Stimulated activated CD4-positive, alpha-beta T cell treated with anti-CD3 and anti-CD28 coated beads, Interleukin-12 subunit alpha, Interleukin-12 subunit beta, amount 100 ng/mL, for 4 hours (primary cell): ENCODE measurements at places on chromosomes 6 and 20.

DNA sequence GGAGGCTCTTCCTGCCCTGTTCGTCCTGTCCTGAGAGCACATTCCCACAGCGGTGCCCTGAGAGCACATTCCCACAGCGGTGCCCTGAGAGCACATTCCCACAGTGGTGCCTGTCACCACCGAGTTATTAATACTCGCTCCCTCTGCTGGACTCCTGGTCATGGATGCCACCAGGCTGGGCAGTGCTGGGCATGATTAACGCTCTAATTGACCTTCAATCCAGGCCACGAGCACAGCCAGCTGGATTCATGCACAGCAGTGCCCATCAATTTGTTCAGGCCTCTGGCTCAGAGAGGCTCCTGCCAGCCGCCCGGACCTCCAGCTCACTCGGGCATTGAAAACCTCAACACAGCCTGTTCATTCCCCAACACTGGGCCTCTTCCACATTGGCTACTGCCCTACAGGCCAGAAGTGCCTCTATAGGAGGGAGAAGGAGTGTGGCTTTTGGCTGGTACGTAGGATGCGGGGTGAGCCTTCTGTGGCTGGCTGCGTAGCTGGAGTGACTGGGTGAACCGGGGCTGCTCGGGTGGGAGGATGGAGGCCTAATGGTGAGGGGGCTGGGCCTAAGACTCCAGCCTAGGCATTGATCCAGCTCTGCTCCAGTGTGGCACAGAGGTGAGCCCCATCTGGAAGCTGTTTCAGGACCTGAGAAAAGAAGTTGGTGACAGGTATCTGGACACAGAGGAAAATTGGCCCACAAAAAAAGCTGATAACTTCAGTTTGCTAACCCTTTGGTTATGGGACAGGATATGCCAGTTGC is 9.3 kb downstream of the IP6K3 start:
- no peak for DNase-seq

DNA sequence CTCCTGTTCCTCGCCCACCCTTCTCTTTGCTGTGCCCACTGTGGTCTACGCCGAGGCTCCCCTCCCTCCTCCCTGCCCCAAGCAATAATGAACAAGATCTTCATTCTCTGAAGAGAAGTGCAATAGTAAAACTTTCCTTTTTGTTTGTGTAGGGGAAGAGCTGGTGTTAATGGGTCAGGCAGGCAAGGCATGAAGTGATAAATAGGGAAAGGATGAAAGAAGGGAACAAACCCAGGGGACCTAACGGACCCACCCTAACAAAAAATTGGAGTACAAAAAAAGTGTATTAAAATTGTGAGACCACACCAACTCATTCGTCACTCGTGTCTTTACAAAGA is 66.9 kb downstream of the ZBTB2 start:
- no peak for DNase-seq

GRCh38 chr20:34013554-34013953 is 19.8 kb downstream of the RALY start:
- no peak for DNase-seq

GRCh38 chr6:100217225-100218012 is 223.4 kb upstream of the MCHR2 start:
- no peak for DNase-seq

- no peak for DNase-seq
Measured at GRCh38 chr6:159499034-159499433, 194.0 kb downstream of the SOD2 start.

DNA sequence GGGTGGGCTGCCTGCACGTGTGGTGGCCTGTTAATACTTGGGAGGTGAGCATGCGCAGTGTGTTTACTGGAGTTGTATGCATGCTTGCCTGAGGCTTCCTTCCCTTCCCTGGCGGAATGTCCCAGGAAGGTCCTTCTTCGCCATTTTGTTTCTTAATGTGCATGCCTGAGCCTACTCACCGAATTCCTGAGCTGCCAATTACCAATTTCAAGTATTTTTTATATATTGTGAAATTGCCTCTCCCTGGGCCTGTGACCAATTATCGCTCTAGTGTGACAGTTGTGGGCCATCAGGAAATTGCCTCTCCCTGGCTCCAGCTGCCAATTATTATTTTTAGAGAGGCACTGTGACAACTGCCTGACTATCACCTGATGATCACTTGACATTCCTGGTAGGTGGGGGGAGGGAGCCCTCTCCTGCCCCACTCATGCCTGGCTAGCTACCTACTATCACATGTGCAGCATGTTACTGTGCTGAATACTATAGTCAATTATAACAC is 70.0 kb downstream of the FAM50B start:
- DNase-seq: no peak
